ENCODE measurements at places on chromosomes 1 and 21.

- no peak for DNase-seq
Measured at GRCh38 chr1:26038477-26038876, 7.4 kb downstream of the SLC30A2 start.

DNA sequence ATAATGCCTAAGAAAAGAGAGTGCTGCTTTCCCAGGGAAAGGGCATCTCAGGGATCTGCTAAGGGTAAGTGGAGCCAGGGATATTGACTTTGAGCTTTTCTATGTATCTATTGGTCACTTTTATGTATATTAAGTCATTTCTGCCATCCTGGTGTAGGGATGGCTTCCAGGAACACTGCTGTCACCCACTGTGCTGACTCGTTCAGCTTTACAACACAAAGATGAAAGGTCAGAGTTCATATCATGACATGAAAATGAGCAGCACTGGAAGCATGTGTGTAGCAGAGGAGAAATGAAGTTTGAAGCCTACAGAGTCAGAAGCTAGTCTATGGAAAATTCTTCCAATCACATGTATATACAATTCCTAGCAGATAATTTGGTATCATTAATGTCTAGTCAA is 37.1 kb upstream of the RGS8 start:
- DNase-seq: no peak

DNA sequence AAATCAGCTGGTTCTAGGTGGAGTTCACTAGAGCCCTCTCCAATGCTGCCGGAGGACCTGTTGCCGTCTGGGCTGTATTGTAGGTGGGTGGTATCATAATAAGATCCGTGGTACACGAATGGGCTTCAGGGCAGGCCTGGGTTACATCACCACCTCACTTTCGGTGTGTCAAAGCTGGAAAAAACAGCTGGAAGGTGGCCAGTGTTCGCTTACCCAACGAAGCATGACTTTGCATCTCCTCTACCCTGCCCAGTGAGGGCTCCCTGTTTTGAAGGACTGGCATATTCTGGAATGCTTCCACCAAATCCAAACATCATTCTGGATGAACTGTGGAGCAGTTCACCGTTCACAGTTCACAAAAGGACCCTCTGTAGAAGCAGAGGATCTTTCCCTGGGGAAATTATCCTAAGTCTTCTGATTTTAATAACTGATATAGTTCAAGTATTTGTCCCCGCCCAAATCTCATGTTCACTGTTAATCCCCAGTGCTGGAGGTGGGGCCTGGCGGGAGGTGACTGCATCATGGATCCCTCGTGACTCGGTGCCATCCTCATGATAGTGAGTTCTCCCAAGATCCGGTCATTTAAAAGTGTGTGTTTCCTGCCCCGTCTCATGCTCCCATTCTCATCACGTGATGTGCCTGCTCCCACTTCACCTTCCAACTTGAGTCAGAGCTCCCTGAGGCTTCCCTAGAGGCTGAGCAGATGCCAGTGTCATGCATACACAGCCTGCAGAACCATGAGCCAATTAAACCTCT is 429.0 kb downstream of the KIF26B start:
- no peak for DNase-seq

- DNase-seq: no peak
Measured at GRCh38 chr1:230301322-230301721, 124.8 kb downstream of the PGBD5 start.

DNA sequence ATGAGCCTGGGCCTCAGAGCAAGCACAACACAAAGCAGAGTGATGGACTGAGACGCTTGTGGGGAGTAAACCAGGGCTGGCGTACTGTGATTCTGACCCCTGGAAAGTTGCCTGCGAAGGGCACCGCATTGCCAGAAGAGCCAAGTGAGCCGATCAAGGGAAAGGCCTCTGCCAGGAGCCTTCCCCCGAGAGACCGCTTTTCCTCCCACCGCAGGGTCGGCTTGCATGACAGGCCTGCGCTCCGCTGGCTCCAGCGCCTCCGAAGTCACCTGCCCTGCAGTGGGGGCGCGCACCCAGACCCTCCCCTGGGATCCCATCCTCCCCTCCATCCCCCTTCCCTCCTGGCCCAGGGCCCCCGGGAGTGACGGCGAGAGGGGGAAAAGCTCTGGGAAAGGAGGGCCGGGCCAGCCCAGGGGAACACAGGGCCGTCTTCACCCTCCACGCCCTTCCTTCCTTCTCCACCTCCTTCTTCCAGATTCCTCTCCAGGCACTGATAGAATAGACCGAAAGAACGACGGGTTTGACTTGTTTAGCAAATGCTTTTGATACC is 165.0 kb downstream of the TRIM33 start:
- DNase-seq: no peak

DNA sequence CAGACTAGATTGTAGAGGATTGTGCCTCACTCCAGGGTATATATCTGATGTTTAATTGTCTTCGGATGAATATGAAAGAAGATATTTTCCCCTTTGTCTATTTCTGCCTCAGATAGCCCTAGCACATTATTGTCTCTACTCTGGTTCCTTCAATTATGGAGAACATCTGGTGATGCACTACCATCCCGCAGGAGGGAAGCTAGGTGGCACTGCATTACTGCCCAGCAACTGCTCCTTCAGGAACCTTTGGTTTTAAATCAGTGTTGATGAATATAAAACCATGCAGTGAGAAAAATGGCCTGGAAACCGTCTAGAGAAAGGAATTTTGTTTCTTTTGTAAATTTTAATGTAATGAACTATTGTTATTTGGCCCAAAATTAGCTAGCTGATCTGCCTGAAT is 68.5 kb downstream of the GPR88 start:
- DNase-seq: peak; percentile 70

DNA sequence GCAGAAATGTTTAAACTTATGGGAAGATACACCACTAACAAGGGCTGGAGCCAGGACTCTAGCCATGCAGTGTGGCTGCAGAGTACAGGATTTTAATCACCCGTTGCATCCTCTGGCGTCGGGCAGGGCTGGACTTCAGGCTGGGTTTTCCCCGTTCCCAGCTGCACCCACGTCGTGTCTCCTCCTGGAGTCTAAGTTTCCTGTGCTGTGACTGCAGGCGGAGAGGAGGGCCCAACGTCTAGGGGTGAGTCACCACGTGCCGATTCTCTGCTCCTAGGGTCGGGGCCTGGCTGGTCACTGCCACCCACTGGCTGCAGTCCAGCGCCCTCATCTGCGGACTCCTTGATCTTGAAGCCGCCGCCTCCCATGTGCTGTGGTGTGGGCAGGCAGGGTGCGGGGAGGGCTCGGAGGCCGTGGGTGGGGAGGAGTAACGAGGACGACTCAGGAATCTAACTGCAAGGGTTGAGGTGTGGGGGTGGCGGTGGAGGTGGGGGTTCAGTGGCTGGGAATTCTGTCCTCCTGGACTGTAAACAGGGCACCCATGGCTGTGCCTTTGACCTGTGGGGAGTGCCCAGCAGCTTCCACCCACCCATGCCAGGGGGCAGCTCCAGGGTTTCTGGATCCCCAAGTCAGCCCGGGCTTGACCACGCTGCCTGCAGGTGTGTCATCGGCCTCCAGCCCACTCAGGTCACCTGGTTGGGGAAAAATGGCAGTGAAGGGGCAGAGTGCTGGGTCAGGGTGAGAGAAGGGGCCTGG is 77.8 kb downstream of the ALPL start:
- peak; percentile 96 for DNase-seq

DNA sequence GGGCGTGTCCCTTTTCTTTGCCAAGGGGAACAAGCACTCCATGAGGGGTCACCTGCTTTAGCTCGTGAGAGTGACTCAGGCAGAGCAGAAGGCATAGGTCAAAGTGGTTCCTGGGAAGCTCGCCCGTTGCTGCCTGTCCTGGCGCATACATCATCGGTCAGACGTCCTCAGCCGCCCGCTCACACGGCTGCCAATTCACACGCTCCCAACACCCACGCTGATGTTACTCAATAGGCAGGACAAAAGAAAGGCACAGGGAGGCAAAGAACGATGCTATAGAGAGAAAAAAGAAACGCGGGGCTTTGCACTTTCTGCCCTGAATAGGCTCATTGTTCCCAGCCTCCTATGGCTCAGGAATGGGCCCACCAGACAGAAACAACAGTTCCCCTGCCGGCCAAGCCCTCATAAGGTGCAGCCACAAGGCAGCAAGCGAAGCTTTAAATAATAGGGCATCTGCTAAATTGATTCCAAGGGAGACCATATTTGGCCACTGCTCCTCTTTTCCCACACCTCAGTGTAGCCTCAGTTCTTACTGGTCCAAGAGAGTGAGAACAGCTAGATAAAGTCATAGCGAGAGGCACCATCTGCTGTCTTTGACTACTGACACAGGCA is 38.7 kb downstream of the VTCN1 start:
- DNase-seq: peak; percentile 88

DNA sequence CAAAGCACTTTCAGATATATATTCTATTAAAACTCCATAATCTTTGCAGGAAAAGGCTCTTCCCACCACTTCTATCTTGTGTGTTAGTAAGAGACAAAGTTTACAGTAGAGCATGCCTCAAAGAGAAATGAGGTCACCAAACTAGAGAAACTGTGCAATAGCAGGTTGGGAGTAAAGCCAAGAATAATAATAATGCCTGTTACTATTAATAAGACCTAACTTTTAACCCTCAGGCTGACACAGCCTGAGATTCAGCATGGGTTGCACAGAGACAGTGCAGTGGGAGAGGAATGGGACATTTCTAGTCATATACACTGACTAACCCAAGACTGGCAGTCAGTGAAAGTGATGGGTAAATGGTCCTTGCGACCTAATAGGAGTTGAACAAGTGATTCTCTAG is 320.2 kb upstream of the NFIA start:
- DNase-seq: no peak

- no peak for DNase-seq
Measured at GRCh38 chr1:3455670-3456448, 1.4 kb downstream of the ARHGEF16 start.

DNA sequence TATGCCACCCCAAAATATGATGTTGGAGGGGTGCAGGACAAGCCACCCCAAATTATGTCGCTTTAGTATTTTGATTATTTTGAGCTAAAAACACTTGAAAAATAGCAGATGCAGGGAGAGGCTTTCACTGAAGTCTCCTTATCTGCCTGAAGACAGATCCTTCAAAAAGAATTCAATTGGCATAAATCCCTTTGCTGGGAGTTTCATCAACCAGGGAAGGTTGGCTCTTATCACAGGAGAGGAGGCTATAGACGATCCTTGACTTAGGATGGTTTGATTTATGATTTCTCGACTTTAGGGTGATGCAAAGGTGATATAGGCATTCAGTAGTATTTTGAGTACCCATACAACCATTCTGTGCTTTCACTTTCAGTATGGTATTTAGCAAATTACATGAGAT is 97.8 kb upstream of the CAMK1G start:
- DNase-seq: no peak

DNA sequence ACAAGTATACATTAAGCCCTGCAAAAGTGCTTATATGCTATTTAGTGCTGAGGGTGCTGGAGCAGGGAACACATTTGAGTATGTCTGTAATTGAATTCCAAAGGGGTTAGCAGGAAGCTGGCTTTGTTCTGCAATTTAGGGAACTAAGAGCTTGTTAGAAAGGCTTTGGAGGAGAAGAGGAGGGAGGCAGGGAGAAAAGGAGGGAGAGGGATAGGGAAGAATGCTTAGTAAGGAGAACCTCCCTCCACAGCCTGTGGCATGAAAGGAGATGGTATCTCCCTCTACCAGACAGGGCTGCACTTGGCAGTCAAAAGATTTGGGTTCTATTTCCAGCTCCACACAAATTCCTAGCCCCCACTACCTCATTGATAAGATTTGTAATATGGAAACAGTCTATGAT is 217.8 kb downstream of the DAB1 start:
- DNase-seq: no peak

GRCh38 chr1:26771285-26771642 is 16.5 kb upstream of the PIGV start:
- no peak for DNase-seq

DNA sequence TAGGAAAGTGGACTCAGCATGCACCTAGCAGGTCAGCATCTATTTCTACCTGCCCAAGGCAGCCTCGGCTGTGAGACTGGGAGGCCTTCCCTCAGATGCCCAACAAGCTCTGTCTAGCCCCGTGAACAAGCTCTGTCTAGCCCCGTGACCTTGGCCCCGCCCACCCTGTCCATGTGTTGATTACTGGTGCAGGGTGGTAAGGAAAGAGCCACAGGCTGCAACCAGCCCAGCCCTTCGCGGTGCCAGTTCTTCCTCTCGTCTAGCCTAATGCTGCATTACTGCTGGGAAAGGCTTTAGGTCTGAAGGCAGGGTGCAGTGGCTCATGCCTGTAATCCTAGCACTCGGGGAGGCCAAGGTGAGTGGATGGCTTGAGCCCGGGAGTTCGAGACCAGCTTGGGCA is 2.2 kb downstream of the GPR153 start:
- no peak for DNase-seq

DNA sequence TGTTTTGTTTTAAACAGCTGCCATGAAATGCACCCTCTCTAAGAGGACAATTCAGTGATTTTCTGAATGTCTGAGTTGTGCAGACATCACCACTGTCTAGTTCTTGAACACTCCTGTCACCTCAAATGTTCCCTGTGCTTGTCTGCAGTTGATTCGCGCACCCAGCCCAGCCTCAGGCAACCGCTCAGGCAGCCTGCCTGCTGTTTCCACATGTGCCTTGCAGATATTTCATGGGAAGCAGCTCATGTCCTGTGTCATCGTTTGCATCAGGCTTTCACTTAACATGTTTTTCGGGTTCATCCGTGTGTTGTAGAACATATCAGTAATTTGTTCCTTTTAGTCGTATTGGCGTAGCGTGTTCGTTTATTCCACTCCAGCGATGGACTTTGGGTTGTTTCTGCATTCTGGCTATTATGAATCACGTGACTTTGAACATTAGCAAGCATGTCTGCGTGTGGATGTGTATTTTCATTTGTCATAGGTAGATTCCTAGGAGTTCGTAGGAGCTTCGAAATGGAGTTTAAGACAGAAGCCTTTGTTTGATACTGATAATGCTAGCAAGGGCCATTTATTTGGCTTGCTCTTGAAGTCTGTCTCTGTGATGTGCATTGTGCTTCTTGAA is 12.1 kb downstream of the ADARB1 start:
- DNase-seq: no peak

DNA sequence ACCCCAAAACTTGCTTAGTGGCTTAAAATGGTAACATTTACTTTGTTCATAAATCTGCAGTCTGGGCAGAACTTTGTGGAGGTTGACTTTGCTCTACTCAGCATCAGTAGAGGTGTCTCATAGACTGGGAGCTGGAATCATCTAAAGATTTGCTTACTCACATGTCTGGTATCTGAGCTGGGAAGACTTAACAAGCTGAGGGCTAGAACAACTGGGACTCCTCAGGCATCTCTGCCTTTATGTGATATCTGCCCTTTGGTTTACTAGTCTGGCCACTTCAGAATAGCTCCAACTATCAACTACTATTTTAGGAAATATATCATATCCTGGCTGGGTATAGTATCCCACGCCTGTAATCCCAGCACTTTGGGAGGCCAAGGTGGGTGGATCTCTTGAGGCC is 82.5 kb downstream of the C4BPA start:
- peak; percentile 67 for DNase-seq

DNA sequence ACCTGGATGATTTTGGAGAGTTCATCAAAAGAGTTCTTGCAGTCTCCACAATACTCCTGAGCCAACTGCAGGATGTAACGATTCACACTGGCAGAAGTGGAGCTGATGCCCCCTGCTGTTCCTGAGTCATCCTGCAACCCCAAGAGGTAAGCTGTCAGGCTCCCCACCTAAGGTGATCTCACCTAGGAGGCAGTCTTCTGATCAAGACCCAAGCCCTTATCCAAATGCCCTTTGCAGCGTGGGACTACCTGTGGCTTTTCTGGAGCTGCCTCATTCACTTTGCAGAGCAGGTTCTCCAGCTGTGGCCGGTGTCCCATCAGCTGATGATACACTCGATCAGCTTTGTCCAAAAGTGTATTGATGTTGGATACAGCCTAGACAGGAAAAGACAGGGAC is 96.4 kb downstream of the UBR4 start:
- peak; percentile 51 for DNase-seq
